ENCODE measurements at places on chromosomes 12 and 14. TPM values are rescaled to one million over a fixed set of nuclear protein-coding genes. Genes with fewer than 3 reads are reported as not detected.

IGF1 gene
- 3.4 TPM for total RNA-seq

IL26 gene
- total RNA-seq, result not detected

SLCO1B1 gene
- total RNA-seq, result not detected

DNA sequence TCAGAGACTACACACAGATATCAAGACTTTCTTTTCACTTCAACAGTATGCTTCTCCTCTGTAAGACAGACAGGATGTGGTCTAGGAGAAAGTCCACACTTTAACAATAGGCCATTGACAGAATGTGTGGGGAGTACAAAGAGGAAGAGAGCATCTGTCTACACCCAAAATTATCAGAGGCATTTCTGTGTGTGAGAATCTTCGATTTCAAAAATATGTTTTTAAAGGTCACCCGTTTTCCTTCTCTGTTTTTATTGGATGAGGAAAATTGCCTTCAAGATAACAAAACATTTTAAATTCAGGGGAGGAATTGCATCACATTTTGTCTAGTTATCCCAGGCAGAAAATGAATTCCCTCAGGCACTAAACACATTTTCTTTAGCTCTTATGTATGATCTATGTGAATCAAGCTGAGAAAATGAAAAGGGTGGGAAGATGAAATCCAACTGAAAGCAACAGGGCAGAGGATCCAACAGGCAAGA is 16.4 kb downstream of the NAV3 start:
- H3K27ac ChIP-seq, result peak overlapping the region; percentile 75
- no peaks in the 10 kb centered on the region for H3K36me3 ChIP-seq
- peaks cover 28% of the 10 kb centered on the region for H3K4me1 ChIP-seq
- peaks cover 1% of the 10 kb centered on the region for H3K27me3 ChIP-seq

DNA sequence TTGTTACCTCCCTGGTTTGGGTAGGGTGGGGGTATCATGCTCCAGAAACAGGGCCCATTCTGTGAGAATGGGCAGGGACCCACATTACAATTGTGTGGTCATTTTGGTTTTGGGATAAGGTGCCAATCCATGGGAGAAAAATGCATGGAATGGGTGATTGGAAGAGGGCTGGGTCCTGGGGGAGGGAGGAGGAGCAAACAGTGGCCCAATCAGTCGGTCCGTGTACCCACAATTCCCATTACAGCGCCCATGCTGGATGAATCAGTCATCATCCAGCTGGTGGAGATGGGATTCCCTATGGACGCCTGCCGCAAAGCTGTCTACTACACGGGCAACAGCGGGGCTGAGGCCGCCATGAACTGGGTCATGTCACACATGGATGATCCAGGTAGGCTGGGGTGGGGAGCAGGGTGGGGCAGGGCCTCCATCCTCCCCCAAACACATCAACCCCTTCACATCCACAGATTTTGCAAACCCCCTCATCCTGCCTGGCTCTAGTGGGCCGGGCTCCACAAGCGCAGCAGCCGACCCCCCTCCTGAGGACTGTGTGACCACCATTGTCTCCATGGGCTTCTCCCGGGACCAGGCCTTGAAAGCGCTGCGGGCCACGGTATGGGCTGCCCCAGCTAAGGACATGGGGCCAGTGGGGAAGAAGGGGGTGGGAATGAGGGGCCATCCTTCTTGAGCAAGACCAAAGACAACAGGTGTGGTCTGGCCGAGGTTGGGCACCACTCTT is 3.6 kb upstream of the TPI1 start:
- peaks cover 17% of the 10 kb centered on the region for H3K27me3 ChIP-seq
- peak overlapping the region; percentile 63 for H3K27ac ChIP-seq
- H3K4me3 ChIP-seq, result peak overlapping the region; percentile 8
- peaks cover 50% of the 10 kb centered on the region for H3K36me3 ChIP-seq
- no peak for DNase-seq

TARBP2 gene
- total RNA-seq, result 45.3 TPM

DNA sequence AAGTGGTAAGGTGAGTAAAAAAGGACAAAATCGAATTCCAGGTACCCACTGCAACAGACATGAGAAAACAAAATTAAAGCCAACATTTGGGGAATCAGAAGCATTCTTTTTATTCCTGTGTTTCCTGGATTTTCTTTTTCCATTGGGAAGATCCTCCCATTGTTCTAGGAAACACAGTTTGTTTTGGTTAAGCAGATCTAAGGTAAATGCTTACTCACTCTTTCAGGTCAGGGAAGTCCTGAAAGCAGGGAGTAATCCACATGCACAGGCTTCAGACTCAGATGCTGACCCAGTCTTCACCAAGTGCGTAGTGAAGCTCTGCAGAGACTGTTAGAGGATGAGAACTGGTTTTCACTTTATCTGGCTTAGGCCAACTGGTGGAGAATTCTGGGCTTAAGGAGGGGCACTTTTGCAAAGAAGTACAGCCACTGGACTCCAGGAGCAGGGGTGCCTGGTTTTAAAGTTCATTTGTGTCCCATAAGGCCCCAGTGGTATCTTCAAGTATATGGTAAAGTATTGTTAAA is 57.7 kb downstream of the RPAP3 start:
- H3K36me3 ChIP-seq, result peaks cover 14% of the 10 kb centered on the region
- peak overlapping the region; percentile 10 for H3K4me3 ChIP-seq
- peaks cover 32% of the 10 kb centered on the region for H3K4me1 ChIP-seq
- no peaks in the 10 kb centered on the region for H3K27me3 ChIP-seq

DNA sequence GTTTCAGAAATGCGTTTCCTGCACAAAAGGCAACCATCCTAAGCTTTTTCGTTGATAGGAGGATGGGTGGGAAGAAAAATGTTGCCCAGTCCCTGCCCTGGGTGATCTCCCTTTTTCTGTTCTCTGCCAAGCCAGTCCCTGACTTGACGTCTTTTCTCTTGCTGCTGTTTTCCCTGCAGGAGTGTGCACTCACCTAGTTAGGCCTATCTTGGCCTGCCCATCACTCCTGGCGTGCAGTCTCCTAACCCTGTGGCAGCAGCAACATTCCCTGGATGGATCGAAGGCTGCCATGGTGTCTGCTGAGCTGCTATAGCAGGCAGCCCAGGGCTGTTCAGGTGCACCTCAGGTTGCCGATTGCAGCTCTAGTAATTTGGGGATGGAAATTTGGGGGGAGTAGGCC is 1.2 kb downstream of the UNC119B start:
- peaks cover 5% of the 10 kb centered on the region for H3K36me3 ChIP-seq
- no peak for DNase-seq
- H3K27me3 ChIP-seq, result peaks cover 12% of the 10 kb centered on the region
- H3K4me1 ChIP-seq, result peaks cover 15% of the 10 kb centered on the region
- H3K4me3 ChIP-seq, result peak overlapping the region; percentile 90
- peak overlapping the region; percentile 34 for H3K27ac ChIP-seq

DNA sequence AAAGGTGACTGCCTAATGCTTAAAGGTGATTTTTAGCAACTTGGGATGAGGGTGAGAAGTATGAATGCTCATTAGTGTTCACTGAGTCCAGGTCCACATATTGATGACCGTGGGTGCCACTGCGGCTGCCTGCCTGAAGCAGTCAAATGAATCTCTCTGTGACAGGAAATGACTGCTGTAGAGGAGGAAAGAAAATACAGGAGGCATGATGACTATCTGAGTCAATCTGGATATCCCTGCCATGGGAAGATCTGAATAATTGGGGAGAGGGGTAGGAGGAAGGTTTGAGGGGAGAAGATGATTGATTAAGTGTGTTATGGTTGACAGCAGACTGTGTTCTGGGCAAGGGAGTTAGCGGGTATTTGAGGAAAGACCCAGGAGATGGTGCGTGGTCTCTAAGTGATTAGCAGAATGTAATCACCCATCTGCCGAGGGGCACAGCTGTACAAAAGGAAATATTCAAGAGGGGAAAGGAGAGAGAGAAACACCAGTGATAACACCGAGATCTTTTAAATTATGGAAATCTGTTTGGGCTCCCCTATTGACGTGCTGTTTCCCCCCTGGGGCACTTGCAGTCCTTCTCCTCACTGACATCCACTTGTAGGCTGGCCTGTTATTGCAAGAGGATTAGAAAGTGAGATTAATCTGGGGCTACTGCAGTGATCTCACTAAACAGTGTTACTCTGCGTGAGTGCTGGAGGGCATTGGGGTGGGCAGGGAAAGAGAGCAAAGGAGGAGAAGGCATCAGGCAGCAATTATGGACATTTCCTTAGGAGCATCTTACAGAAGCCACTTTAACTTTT is 97.7 kb downstream of the AKAP6 start:
- H3K4me1 ChIP-seq, result peaks cover 12% of the 10 kb centered on the region
- H3K27me3 ChIP-seq, result no peaks in the 10 kb centered on the region
- no peaks in the 10 kb centered on the region for H3K36me3 ChIP-seq
- no peak overlapping the region for H3K4me3 ChIP-seq
- DNase-seq, result no peak

Data from endothelial cell (in vitro differentiated cells).